ENCODE measurements at places on chromosomes 3 and 15. TPM values are rescaled to one million over a fixed set of nuclear protein-coding genes. Genes with fewer than 3 reads are reported as not detected.

DNA sequence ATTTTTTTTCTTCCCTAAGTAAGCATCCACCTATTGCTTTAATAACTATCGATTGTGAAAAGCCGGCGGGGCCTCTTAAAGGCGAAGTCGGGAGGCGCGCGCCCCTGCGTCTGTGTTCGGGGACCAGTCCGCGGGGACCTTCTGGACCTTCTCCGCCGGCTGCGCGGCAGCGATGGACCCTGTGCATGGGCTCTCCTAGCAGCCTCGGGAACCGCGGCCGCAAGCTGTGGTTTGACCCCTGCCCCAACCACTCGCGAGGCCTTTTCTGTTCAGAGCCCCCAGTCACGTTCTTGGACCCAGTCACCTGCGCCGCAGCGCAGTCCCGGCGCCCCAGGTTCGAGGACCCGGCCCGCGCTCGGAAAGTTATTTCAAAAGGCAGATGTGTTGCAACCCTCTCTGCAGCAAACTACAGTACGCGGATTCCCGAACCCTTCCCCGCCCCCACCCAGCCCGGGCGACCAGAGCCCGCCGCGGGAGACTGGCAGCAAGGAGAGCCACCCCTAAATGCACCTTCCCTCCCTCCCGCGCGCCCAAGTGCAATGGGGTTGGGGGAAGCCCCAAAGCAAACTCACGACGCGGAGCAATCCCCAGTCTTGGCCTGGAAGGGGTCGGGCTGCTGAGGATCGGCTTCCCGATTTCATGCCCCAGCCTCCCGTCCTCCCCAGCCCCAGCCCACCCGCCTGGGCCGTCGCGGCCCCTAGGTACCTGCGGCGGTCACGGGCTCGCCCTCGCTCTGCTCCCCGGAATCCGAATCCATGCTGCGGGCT lies 684 bp downstream of the TNFAIP8L3 start:
- DNase-seq: no peak

- no peak for DNase-seq
Measured at GRCh38 chr3:116591236-116591635, 118.3 kb upstream of the TUSC7 start.

- no peak for DNase-seq
Measured at GRCh38 chr3:9888540-9888939, 1.9 kb upstream of the JAGN1 start.

GRCh38 chr3:14877469-14877868 lies 58.7 kb downstream of the FGD5 start:
- no peak for DNase-seq

- no peak for DNase-seq
Measured at GRCh38 chr15:47139965-47140364, 577.3 kb upstream of the SEMA6D start.

- peak; percentile 94 for DNase-seq
Measured at GRCh38 chr3:122793568-122794416, at the start of gene HSPBAP1. Gene HSPBAP1, minus strand, starts transcription at chr3:122793831. Its CDS starts 151 bp downstream, at chr3:122793680.

GRCh38 chr3:137852391-137852830 lies 88.3 kb downstream of the SOX14 start:
- DNase-seq: no peak

GRCh38 chr15:77821188-77821958 lies 188.7 kb upstream of the LINGO1 start:
- peak; percentile 87 for DNase-seq

DNA sequence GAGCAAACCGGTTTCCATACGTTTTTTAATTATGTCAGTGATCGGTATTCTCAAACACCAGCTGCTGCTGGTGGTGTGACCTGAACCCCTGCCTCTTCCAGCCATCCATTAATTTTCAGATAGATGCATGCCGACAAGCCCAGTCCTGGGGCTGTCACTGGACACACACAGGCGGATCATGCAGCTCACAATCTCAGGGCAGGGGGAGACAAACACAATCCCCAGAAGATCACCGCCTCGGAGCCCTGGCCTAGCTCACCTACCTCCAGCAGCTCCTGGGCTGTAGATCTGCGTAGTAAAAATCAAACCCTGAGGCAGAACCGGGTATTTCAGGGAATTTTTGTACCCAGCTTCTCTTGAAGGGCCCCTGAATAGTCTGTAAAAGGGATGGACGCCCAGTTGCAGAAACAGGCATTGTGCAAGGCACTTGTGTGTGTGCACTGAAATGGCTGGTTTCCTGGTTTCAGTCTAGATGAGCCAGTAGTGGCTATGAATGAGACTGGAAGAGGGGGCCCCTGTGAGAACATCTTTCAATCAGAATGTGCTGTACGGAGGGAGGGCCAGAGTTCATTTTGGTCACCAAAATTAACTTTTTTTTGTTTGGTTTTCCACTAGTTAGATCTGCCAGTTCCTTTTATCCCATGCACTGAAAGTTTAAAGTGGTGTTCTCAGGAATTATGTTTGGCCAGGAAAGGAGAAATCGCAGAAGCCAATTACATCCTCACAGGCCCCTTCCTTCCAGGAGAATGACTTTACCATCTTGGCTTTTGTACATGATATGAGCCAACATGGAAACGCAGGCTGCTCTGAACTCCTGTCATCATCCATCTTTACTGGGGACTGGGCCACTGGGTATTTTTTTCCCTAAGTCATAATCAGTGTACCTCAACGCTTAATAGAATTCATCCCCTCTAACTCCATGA lies 55.0 kb upstream of the RPL32 start:
- DNase-seq: no peak

- DNase-seq: no peak
Measured at GRCh38 chr3:18035641-18036449, 293.4 kb upstream of the TBC1D5 start.

DNA sequence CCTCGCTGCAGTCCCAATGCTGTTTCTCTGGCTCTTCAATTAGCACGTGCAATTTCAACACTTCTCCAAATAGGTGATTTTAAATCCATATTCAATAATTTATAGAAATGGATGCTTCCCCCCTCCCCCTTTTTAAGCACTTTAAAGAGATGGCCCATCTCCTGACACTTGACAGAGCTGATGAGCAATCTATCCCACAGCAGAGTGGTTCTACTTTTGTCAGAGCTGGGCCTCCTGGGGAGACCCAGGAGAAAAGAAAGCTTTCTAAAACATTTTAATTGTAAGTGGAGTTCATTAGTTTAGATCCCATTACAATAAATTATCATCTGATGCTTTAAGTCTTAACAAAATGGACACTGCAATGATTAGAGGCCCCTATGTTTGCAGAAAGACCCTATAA lies 127.7 kb downstream of the SHQ1 start:
- no peak for DNase-seq

DNA sequence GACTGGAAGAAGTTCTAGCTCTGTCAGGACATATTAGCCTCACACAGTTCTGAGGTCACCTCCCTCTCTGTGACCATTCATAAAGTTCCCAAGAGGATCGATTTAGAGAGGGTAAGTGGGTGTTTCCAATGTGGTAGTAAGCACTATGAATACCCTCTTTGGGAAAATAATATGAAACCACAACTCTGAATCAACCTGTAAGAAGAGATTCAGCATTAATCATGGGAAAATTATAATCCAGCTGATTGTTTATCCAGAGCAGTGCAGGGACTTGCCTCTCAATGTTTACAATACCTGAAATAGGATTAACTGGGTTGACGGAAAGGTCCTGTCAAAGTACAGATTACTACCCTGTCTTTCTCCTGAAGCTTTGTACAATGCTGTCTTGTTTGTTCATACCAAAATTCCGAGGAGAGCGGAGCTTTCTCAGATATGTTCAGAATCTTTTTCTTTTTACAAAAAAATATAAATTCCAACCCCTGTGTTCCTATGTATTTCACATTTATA lies 302.9 kb upstream of the DPPA4 start:
- DNase-seq: no peak

Gene SLC22A13
- total RNA-seq: 0.54 TPM

Gene IMPG2
- 0.08 TPM for total RNA-seq

Gene ALDH1A2
- 0.31 TPM for total RNA-seq

Gene GRIP2
- total RNA-seq: 6.9 TPM

Gene ADAMTS9
- total RNA-seq: 0.41 TPM

Gene CIAO2A
- total RNA-seq: 89.3 TPM

Gene GXYLT2
- total RNA-seq: 5.6 TPM

Gene THSD4
- total RNA-seq: 6.4 TPM

Gene HGD
- not detected for total RNA-seq

Gene SKOR1
- 0.11 TPM for total RNA-seq

Gene TAGLN3
- total RNA-seq: 7.2 TPM

Gene ZNF860
- 8.6 TPM for total RNA-seq
